Osteocyte (in vitro differentiated cells): ENCODE measurements at places on chromosomes 16 and 17. TPM values are rescaled to one million over a fixed set of nuclear protein-coding genes. Genes with fewer than 3 reads are reported as not detected.

NLRC5 gene
- total RNA-seq, result 21.1 and 24.7 TPM in 2 replicates

GRCh38 chr16:52729731-52730130 is 182.8 kb upstream of the TOX3 start:
- H3K4me3 ChIP-seq, result no peak overlapping the region
- H3K4me1 ChIP-seq, result no peaks in the 10 kb centered on the region
- H3K27me3 ChIP-seq, result no peaks in the 10 kb centered on the region
- no peaks in the 10 kb centered on the region for H3K36me3 ChIP-seq
- no peak overlapping the region for H3K27ac ChIP-seq
- no peak for DNase-seq

GRCh38 chr17:62648956-62649294 is 21.5 kb downstream of the MRC2 start:
- H3K27ac ChIP-seq, result peak overlapping the region; percentile 72
- peaks cover 12% of the 10 kb centered on the region for H3K36me3 ChIP-seq
- H3K27me3 ChIP-seq, result no peaks in the 10 kb centered on the region
- peaks cover 66% of the 10 kb centered on the region for H3K4me1 ChIP-seq
- H3K4me3 ChIP-seq, result no peak overlapping the region

DNA sequence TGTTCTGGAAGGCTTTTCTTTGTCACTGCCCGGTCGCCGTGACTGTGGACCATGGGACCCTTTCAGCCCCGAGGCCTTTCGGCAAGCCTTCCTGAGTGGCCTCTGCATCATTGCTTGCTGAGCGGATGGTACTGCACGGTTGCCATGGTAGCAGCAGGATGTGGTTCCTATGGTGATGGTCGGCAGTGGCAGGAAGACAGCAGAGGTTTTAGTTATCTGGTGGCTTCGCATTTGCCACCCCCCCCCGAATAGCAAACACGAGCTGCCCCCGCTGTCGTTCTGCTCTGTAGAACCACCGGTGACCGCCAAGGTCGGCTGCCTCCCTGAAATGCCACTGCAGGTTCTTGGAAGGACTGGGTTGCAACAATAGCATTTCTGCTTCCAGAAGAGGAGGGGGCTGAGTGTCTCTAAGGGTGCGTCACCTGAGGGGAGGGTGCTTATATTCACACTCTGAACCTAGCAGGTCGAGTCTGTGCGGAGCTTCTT is 76.6 kb downstream of the CMIP start:
- peaks cover 39% of the 10 kb centered on the region for H3K4me1 ChIP-seq
- no peak for DNase-seq
- no peak overlapping the region for H3K27ac ChIP-seq
- no peaks in the 10 kb centered on the region for H3K36me3 ChIP-seq

- no peaks in the 10 kb centered on the region for H3K4me1 ChIP-seq
- H3K27me3 ChIP-seq, result peaks cover 19% of the 10 kb centered on the region
- DNase-seq, result no peak
- H3K36me3 ChIP-seq, result no peaks in the 10 kb centered on the region
These were observed 28.3 kb upstream of the BHLHA9 start for GRCh38 chr17:1241929-1242328.
